AG10803 (cell line): ENCODE measurements at places on chromosomes 6 and 20.

DNA sequence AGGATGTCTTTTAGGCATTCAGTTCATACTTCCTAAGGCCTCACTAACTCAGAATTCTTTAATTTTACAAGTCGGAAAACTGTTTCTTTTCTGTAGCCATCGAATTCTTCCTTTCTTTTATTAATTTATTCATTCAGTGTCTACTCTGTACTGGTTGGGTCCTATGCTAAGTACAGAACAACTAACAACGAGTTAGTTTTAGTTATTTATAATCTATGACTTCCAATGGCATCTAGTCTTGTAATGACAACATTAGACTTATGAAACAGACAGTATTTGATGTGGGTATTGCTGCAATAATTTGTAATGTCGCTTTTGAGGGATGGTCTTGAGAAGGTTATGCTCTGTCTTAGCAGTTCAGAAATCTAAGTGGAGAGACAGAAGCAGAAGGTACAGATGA is 55.3 kb upstream of the TINAG start:
- DNase-seq = no peak

- DNase-seq = no peak
Measured at GRCh38 chr20:57162362-57162652, 104.1 kb downstream of the BMP7 start.

GRCh38 chr6:90478278-90478677 is 108.6 kb downstream of the MAP3K7 start:
- DNase-seq = no peak

- peak; percentile 96 for DNase-seq
Measured at GRCh38 chr6:160030103-160030502, 61.2 kb downstream of the IGF2R start.

GRCh38 chr6:166439366-166440091 is 56.8 kb upstream of the MPC1 start:
- DNase-seq = no peak
